Activated naive CD4-positive, alpha-beta T cell treated with anti-CD3 and anti-CD28 coated beads, Interleukin-2, amount 10 ng/mL, durations not matched to agents 5 hours and 36 hours (primary cell): ENCODE measurements at places on chromosomes 13 and 19. TPM values are rescaled to one million over a fixed set of nuclear protein-coding genes. Genes with fewer than 3 reads are reported as not detected.

Gene ZNF563
- total RNA-seq: 4.4 TPM

Gene NAXD
- 25.8 TPM for total RNA-seq

Gene IGFLR1
- total RNA-seq: 60.3 TPM

Gene PRPF31
- 63.1 TPM for total RNA-seq

Gene CACNG6
- not detected for total RNA-seq

Gene GARIN5A
- 0.15 TPM for total RNA-seq

Gene REX1BD
- total RNA-seq: 90.3 TPM

Gene CLEC17A
- total RNA-seq: not detected

Gene TTYH1
- 0.58 TPM for total RNA-seq

Gene SHC2
- total RNA-seq: not detected

Gene HSD11B1L
- 2.7 TPM for total RNA-seq

Gene HSPB6
- total RNA-seq: not detected

Gene PRR36
- 0.22 TPM for total RNA-seq

Gene HS6ST3
- not detected for total RNA-seq

Gene GPR183
- 14.2 TPM for total RNA-seq

Gene ZNF443
- total RNA-seq: 6.7 TPM

Gene PTH2
- total RNA-seq: 1.4 TPM

Gene CCDC8
- not detected for total RNA-seq

Gene FFAR1
- total RNA-seq: not detected

Gene TMEM272
- 4.2 TPM for total RNA-seq

Gene ZNF682
- 8.1 TPM for total RNA-seq

Gene AXL
- total RNA-seq: 0.17 TPM

Gene ACER1
- total RNA-seq: 0.84 TPM

Gene KIR3DL2
- 0.55 TPM for total RNA-seq

Gene ZNF415
- total RNA-seq: 1.1 TPM

Gene TNFSF11
- 0.55 TPM for total RNA-seq

Gene OR10H3
- not detected for total RNA-seq

Gene PNMA8B
- 0.24 TPM for total RNA-seq

Gene WDR18
- total RNA-seq: 47.6 TPM

Gene ZNF486
- total RNA-seq: 8.1 TPM

Gene CDC42EP5
- not detected for total RNA-seq

Gene ZIM2
- total RNA-seq: not detected

Gene TMEM59L
- 0.15 TPM for total RNA-seq

Gene ZNF208
- total RNA-seq: 0.51 TPM
